ENCODE measurements at places on chromosomes 5 and 9.
A peak's percentile ranks its signal among the peaks of the same experiment; 100 is the strongest.

DNA sequence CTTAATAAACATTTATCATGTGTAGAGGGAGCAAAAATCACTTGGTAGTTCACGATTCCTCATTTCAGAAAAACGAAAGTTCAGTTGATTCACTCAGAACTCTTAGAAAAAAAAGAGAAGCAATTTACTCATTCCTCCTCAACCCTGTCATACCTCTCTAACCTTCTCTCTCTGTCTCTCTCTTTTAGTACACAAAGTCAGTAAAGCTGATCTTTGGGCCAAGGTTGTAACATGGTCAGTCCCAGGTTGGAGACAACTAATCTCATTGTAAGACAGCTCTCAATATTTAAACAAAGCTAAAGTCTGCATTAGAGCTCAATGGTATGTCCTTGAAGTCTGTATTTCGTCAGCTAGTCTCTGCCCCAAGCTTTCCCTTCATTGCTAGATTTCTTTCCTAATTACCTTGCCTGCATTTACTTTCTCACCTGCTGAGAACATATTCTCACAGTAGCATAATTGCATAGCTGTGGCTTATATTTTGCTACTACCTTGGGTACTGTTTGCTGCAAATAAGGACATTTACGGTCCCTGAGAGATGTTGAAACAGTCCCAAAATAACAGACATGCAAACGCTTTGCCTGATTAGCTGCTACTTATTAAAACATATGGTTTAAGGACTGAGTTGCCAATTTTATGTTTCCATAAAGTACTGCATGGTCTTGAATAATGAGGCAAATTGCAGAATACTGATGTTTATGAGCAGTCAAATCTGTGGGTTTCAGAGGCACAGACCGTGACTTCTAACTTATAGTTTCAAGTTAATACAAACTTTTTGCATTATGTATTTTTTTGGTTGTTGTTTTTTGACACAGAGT, 138.3 kb downstream of the GPBP1 start:
- DNase-seq: no peak

DNA sequence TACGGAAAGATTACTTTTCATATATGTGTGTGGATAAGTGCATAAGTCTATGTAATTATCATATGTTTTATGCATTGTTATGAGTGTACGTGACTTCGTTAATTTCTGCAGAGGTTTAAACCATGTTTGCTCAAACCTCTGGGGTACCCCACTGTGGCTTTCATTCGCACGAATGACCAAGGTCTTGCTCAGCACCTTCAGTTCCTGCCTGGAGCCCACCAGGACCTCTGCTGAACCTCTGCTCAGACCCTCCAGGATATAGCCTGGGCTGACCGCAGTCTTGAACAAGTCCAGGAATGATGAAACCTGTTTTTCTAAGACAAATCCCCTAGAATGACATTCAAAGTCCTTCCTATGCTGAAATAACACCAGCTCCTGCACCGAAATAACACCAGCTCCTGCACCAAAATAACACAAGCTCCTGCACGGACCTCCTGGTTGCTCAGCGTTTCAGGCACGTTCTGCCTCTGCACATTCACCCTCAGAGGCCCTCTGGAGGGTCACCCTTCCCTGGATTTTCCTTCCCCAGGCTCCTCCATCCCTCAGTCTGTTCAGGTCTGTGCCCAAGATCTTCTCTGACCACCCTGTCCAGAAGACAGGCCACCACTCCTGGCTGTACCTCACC, 99.7 kb upstream of the BOD1 start:
- DNase-seq: no peak

DNA sequence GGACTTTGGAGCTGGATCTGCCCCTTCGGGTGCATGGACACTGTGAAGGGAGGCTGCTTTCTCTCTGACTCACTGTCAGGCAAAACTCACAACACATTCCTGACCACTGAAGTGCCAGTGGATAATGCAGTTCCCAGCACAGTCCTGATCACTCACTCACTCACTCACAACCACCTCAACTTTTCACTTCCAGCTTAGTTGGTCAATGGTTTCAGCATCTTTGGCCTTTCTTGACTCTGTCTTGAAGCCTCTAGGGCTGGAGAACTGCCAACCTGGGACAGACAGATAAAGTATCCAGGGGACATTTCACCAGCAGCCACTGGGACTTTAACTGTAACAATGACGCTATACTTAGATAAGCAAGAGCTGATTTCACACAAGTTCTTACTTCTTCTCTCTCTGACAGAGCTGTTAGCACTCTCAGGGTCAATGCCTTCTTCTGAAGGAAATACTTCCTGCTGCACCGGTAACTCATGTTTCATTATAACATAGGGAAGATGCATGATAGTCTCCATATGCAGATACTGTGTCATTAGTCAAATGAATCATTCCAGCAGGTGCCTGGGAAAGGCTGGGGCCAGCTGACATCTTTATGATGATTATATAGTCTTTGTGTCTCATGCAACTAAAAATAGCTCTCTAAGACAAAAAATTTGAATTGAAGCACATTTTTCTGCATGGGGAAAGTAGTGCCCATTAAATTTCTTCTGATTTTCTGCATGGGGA, 499.0 kb downstream of the SEMA5A start:
- DNase-seq: no peak

- no peak for DNase-seq
Measured at GRCh38 chr9:132609829-132610228, 27.4 kb downstream of the BARHL1 start.

DNA sequence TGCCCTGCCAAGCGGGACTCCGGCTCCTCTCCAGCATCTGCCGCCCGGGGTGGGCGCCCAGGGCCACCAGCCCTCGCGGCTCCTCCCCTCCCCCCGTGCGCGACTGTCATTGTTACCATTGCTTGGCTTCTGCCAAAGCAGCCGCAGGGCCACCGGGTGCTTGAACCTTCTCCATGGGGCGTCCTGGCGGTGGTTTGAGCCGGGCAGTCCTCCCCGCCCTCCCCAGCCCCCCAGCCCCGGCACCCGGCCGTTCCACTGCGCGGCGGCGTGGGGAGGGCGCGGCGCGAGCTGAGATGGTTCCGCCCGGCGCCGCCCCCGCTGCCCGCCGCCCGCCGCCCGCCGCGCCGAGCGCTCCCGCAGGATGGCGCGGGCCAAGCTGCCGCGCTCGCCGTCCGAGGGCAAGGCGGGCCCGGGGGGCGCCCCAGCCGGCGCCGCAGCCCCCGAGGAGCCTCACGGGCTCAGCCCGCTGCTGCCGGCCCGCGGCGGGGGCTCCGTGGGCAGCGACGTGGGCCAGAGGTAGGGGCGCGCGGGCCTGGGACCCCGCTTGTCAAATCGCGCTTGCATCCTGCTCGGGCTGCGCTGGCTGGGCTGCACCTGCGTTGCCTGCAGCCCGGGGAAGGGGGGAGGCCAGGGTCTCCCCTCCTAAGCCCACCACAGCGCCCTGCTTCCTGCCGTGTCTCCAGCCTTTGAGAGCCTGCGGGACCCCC, 34.4 kb downstream of the KCNT1 start:
- DNase-seq: no peak

DNA sequence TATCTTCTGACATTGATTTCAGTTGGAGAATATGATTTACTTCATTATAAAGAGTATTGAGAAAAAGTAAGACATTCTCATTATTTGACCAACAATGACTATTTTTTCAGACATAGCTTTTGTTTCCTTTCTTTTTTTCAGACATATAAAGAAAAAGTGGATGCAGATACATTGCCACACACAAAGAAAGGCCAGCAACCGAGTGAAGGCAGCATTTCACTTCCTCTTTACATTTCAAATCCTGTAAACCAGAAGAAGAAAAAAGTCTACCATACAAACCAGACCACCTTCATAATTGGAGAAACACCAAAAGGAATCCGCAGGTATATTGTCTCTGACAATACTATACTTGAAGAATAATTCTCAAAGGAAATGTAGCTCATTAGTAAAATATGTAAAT, 128.9 kb downstream of the ERCC6L2 start:
- DNase-seq: no peak

DNA sequence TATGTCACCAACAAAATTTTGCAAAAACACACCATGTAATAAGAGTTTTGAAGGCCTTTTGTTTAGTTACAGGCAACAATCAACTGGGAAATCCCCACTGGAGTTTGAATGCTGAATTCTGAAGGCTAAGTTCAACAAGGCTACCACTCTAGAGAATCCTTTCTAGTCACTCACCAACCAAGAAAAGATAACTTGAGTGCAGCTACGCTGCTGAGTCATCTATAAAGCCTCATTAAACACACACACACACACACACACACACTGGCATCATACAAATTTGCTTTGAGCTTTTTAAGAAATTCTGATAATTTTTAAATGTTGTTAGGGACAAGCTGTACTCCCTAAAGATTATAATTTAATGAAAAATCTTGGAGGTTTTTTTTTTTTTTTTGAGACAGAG, 219.6 kb downstream of the DENND1A start:
- DNase-seq: no peak

DNA sequence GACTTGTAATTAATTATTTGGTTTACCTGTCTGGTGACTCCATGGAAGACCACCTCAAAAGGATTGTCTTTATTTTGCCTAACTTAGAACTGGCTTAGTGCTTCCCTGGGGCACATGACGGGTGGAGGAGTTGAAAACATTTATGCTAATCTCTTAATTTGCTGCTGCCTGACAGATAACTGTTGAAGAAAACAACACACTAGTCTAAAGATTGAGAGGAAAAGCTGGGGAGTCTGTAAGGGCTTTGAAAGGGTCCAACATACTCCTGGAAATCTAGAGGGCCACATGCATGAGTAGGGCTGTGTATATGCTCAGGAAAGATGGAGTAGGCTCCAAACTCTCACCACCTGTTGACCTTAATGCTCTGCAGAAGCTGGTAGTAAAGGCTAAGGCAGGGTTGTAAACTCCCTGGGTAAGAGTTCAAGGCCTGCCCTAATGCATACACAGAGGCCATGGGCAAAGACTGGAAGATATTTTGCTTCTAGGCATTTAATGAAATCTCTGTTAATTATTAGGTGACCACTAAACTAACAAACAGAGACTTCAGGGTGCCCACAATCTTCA, 40.7 kb downstream of the NR3C1 start:
- no peak for DNase-seq

DNA sequence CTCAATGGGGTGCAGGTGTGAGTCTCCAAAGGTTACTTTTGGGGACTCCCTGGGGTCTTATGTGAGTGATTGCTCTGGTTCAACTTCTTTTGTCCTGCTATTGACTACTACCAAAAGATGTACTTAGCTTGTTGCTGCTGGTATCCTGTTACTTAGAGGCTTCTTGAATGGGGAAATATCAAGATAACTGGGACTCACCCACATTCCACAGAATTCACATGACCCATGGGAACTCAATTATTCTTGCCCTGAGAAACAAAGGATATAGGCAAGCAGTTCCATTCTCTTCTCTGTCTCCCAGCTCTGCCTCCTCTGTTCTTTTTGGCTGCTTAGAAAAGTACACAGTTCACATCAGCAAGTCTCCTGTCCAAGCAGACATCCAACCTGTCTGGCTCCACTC, 105.9 kb downstream of the UNC13B start:
- no peak for DNase-seq

- DNase-seq: no peak
Measured at GRCh38 chr5:68170826-68171558, 44.6 kb upstream of the PIK3R1 start.

DNA sequence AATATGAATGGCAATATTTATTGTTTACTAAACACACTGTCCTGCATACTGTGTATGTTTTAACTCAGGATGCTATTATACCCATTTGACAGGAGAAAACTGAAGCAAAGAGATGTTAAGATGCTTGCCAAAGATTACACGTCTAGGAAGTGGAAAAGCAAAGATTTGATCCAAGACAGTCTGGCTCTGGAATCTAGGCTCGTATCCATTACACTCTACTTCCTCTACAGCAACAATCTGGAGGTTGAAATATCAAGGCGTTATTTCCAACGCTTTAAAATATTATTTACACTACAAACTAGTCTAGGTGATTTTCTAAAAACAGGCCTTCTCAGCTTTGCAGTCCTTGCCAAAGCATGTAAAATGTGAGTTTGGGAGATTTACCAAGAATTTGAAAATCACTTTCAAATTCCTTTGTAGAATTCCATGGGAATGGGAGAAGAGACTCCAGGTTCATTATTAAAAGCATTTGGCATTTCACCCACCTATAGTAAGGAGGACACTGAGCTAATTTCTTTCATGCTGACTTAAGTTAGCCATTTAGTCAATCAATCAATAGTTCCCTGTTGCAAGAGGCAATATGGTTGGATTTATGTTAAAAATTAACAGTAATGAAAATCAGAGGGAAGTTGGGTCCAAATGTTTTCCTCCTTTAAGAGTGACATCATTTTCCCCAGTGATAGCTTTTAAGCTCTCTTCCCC, 356.3 kb upstream of the SMARCA2 start:
- DNase-seq: no peak

GRCh38 chr9:129174102-129174723, 3.8 kb downstream of the IER5L start:
- peak; percentile 69 for DNase-seq

DNA sequence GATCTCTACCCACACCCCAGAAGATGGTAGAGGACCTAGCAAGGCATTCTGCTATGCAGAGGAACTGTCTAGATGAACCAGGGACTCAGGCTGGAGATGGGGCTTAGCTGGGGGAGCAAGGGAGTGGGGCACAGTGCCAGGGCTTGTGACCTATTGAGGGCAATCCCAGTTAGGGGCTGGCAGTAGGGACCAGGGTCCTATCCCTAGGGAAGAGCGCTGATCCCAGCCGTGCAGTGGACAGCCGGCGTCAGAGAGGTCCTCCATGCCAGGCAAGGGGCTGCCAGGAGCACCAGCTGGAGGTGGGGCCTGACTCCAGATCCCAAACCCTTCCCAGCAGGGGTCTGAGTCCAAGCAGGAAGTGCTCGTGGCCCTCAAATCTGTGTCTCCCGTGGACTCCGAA, 52.7 kb upstream of the NEURL1B start:
- DNase-seq: no peak

- DNase-seq: no peak
Measured at GRCh38 chr9:16058131-16058549, 505.3 kb downstream of the CCDC171 start.

GRCh38 chr5:141814064-141814964, 63.9 kb downstream of the PCDH1 start:
- DNase-seq: peak; percentile 2

DNA sequence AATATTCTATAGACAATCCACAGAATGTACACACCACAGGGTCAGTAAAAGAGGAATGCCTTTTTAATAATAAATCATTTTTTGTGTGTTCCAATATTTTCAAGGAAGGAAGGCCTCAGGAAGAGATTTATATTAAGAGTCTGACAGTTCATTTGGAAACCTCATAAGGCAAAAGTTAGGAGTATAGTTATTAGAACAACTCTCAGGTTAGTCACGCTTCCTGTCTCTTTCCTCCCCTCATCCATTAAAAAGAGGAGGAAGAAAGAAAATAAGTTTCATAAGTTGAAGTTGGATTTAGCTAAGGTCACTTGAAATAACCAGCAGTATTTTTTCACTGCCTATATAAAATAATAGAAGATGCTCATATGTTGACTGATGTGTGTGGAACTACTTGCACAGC, 863.2 kb downstream of the PTPRD start:
- no peak for DNase-seq

- DNase-seq: no peak
Measured at GRCh38 chr5:149416987-149417710, 38.1 kb upstream of the IL17B start.

All from stimulated activated CD8-positive, alpha-beta memory T cell treated with anti-CD3 and anti-CD28 coated beads, Interleukin-15, amount 100 ng/mL, for 24 hours (primary cell).